Stimulated activated CD4-positive, alpha-beta T cell treated with anti-CD3 and anti-CD28 coated beads, Interleukin-4, amount 100 ng/mL, for 4 hours (primary cell): ENCODE measurements at places on chromosomes 7 and 10.

DNA sequence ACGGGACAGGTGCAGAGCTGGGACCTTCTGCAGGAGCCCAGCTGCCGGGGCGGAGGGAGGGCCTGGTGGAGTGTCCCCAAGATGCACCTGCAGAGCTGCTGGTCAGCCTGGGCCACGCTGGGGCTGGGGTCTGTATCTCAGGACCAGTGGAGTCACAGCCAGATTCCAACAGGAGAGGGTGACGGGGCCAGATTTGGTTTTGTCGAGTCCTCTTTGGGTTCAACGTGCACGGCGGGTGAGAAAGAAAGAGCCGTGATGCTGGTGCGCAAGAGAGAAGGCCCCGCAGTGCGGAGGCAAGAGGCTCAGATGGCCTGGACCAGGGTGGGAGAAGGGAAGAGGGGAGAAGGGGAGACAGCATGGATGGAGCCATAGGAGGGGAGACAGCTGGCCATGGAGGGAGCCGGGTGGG, 462.9 kb downstream of the PTPRN2 start:
- no peak for DNase-seq

GRCh38 chr10:103677486-103678177, 177.7 kb downstream of the SH3PXD2A start:
- DNase-seq: no peak

GRCh38 chr7:70935311-70935710, 196.6 kb upstream of the GALNT17 start:
- DNase-seq: no peak

- DNase-seq: no peak
Observed at GRCh38 chr7:105678811-105679495, 97.7 kb upstream of the EFCAB10 start.

DNA sequence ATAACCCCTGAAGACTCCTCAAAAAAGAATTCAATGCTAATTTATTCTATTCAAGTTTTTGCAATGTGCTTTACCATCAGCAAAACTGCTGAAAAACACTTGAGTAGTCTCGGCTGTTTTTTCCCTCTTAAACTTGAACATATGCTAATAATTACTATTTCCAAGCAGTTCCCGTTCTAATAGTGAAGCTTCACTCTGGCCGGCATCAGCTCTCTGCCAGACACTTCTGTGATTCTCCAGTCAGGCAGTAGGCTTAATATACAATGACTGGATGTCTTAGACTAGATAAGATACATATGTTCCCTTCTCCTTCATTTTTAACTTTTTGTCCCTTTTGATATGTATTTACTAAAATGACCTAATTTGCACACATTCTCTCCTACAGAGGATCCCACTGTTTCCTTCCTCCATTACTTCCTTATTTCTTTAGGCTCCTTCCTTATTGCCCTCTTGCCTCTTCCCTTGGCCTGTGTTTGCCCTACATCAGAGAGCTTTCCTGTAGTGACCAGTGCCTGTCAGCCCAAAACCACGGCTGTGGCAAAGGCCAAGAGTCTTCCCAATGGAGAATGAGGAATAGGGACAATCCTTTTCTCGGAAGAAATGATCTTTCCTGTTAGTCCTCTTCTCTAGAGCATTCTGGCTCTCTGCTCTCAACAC, 23.5 kb downstream of the HEPACAM2 start:
- no peak for DNase-seq

DNA sequence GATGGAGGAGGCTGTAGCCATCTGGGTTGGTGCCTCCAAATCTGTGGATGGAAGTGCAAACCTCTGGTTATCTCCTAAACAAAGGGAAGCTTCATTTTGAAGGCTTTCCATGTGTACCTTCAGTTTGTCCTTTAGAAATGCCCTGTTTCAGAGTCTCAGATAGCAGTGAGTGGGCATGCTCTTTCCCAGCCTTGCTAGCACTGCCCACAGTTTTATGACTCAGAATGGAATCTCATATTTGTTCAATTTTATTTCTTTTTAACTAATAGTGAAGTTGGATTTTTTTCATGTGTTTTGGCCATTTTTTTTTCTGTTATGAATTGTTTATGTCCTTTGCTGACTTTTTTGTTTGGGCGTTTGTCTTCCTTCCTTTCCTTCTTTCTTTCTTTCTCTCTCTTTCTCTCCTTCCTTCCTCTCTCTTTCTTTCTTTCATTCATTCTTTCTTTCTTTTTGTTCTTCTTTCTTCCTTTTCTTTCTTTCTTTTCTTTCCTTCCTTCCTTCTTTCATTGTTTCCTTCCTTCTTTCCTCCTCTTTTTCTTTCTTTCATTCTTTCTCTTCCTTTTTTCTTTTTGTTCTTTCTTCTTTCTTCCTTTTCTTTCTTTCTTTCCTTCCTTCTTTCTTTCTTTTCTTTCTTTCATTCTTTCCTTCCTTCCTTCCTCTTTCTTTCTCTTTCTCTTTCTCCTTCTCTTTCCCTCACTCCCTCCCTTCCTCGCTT, 25.6 kb downstream of the PRF1 start:
- no peak for DNase-seq

DNA sequence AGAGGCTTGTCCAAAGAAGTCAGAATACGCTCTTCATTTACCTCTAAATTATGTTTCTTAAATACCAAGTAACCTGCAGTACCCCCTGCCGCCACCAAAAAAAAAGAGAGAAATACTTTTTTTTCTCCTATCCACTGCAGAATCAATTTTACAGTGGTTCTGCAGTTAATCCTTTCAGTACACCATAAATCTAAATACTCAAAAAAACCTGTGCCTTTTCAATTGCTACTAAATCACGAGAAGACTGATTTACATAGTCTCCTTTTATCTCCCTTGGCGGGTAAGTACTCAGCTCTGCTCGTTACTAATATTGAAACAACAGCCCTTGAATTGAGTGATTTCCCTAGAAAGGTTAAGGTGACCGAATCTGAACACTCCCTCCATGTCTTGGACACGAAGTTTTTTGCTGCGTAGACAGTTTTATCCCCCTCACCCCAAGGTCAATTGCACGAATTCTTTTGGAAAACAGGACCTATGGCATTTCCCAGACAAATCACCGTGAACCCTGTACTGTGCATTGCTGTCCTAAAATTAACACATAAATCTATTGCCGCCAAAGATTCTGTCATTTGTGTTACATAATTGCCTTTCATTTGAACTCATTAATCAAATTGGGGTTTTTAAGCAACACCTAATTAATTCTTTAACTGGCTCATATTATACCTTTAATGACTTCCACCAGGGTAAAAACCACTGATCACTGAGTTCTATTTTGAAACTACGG, 512 bp upstream of the VIM start:
- no peak for DNase-seq

DNA sequence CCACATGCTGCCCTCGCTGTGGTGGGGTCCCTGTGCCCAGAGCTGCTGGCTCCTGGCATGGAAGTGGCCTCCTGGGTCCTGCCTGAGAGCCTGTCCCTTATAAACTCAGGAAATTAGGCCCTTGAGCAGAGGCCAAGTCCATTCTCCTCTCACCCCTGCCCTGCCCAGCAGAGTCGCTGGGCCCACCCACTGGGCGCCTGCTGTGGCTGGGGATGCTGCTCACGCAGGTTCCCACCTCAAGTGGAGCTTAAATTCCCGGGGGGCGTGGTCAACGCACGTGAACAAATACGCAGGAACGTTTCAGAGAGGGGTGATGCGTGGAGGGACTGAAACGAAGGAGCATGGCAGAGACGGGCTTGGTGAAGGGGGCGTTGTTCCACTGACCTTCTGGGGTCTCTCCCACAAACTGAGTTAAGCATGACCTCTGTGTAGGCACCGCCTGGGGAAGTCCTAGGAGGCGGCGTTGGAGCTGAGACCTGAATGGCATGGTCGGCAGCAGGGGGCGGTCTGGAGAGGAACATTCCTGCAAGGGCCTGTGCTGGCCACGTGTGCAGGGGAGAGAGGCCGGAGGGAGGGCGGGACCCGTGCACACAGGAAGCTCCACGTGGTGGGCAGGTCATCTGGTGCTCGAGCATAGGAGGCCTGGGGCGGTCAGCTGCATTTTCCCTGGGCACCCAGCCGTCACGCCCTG, 27.9 kb downstream of the FAM20C start:
- DNase-seq: no peak

DNA sequence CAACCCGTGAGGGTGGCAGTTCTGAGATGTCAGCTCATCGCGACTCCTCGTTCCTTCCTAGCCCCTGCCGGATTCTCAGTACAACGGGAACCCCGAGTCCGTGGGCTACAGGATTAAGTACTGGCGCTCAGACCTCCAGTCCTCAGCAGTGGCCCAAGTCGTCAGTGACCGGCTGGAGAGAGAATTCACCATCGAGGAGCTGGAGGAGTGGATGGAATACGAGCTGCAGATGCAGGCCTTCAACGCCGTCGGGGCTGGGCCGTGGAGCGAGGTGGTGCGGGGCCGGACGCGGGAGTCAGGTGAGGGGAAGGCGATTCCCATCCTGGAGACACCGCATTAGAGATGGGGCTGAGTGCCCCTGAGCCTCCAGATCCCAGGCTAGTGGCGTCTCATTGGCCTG, 568.1 kb upstream of the FOXK1 start:
- DNase-seq: no peak

- no peak for DNase-seq
Observed at GRCh38 chr7:28920424-28920823, 37.7 kb downstream of the TRIL start.

DNA sequence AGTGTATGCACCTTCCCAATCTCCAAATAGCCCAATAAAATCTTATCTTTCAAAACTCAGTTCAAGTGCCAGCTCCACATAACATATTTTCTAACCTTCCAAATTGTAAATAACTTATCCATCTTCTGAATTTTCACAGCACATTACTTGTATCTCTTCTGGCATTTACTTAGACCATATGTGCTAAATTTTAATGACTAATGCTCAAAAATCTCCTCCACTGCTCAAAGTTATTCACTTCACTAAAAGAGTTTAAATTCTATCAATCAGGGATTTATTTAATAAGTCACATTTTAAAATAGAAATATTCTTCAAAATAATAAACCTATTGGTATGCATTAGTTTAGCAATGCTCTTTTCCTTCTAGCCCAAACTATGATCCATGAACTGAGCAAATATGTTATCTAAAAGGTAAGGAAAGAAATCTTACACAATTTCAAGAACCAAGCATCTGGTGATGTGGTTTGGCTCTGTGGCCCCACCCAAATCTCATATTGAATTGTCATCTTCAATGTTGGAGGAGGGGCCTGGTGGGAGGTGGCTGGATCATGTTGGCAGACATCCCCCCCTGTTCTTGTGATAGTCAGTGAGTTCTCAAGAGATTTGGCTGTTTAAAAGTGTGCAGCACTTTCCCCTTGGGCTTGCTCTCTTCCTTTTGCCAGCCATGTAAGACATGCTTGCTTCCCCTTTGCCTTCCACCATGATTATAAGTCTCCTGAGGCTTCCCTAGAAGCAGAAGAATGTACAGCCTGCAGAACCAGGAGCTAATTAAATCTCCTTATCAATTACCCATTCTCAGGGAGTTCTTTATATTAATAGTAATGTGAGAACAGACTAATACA, 28.1 kb upstream of the GPR22 start:
- DNase-seq: no peak

- no peak for DNase-seq
Observed at GRCh38 chr7:86257894-86258293, 385.8 kb upstream of the GRM3 start.

DNA sequence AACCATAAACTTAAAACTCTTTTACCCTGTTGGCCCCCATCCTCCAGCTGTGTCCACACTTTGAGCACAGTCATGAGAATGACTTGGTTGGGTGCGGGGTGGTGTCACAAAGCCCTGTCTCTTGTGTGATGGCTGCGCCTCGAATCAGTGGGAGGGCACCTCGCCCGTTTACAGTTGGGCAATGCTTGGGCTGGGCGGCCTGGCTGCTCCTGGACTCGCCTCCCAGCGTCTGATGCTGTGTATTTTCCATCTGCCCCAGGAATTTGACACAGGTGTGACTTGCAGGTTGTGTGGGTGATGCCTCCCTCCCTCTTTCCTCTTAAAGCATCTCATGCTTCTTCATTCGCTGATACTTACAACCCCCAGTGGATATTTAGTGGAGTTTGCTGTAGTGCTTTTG, 33.7 kb downstream of the CHST12 start:
- DNase-seq: no peak

- no peak for DNase-seq
Observed at GRCh38 chr7:92748495-92748894, 87.9 kb downstream of the CDK6 start.

DNA sequence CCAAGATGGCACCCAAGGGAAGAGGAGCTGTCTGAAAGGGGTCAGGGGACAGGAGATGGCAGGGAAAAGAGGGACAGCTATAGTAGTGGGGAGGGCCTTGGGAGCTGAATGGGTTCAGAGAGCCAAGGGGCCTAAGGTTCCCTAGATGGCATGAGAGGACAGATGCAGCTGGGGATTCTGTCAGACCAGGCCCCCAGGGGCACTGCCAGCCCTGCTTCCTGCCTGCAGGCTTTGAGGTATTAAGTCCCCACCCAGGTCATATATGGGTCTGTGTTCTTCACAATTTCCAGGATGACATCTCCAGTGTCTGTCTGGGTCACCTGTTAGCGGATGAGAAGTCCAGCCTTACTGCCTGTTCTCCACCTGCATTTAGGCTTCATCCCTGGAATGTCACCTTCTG, 56.7 kb downstream of the NEURL1 start:
- no peak for DNase-seq

GRCh38 chr7:17015598-17016031, 133.8 kb upstream of the AGR3 start:
- no peak for DNase-seq

DNA sequence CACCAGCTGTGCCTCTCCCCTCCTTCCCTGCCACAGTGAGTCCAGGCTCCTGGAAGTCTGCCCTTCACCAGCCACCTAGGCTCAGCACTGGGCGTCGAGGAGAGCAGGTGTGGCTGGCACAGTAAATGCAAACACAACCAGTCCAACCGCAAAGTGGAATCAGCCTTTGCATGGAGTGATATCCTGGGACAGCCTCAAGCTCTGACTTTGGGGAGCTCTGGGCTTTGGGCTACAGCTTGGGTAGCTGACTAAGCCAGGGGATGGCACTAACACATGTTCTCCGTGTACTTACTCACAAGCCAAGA, 312.4 kb downstream of the KCNMA1 start:
- no peak for DNase-seq

- no peak for DNase-seq
Observed at GRCh38 chr7:66301737-66302136, 96.6 kb downstream of the TPST1 start.

- no peak for DNase-seq
Observed at GRCh38 chr7:99030951-99031350, 113.0 kb downstream of the SMURF1 start.

DNA sequence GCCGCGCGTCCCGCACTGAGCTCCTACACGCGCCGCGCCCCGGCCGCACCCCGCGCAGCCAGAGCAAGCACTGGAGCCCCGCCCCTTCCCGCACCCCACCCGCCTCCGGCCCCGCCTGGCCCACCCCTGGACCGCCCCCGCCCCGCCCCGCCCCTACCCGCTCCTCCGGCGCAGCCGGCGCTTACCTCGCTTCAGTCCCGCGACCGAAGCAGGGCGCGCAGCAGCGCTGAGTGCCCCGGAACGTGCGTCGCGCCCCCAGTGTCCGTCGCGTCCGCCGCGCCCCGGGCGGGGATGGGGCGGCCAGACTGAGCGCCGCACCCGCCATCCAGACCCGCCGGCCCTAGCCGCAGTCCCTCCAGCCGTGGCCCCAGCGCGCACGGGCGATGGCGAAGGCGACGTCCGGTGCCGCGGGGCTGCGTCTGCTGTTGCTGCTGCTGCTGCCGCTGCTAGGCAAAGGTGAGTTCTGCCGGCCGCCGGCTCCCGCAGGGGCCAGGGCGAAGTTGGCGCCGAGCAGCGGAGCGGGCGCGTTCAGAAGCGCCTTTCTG, at the start of gene RET:
Gene RET (plus strand): TSS at position 194 of the 545 bp plus-strand sequence. CDS start 190 bp downstream, at position 384.
- DNase-seq: no peak
